Cortex of kidney (tissue), 1 donor: ENCODE measurements at places on chromosomes 2 and 18.

- no peak for DNase-seq
These were observed 13.8 kb downstream of the NEB start for GRCh38 chr2:151720521-151720920.

- DNase-seq: no peak
These were observed 134.8 kb upstream of the DOCK10 start for GRCh38 chr2:225177098-225177497.

GRCh38 chr2:100747996-100748615, 71.8 kb upstream of the NPAS2 start:
- no peak for DNase-seq

DNA sequence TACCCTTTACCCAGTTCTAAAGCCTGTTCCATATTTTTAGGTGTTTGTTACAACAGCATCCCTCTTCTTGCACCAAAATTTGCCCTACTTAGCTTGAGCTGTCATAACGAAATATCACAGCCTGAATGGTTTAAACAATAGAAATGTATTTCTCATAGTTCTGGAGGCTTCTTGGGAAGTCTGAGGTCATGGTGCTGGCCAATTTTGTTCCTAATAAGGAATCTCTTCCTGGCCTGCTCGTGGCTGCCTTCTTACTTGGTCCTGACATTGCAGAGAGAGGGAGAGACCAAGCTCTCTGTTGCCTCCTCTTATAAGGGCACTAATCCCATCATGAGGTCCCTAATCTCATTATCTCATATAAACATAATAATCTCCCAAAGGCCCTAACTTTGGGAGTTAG, 267.8 kb downstream of the PID1 start:
- DNase-seq: no peak

GRCh38 chr2:36963106-36963505, 3.2 kb downstream of the STRN start:
- DNase-seq: no peak

DNA sequence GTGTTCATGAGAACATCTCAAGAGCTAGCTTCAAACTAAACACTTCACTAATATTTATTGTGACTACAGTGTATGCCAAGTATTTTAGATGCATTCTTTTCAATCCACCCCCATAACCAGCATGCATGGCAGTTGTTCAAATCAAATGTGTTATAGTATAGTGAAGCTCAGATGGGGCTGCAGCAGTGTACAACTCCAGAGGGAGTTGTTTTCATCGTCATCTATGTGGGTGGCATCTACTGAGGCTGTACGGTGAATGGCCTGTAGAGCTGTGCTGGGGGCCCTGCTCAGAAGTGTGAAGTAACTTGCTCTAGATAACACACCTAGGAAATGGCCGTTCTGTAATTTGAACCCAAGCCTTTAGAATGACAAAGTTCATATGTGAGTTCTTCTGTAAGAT, 71.8 kb upstream of the LRATD1 start:
- no peak for DNase-seq

DNA sequence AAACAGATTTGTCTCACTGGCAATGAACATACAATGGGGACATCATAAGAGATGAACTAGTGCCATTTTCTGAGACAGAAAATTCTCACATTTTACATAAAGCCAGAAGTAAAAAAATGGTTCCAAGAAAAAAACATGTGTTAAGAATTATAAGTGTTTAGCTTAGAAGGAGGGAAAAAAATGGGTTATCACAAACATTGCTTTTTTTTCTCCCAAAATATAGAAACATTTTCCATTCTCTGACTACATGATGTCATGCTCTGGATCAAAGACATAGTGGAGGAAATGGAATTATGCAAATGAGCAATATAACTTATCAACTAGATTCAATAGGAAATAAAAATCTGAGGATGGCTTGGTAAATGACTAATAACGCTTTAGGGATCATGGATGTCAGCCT, 49.8 kb downstream of the SPATS2L start:
- DNase-seq: no peak

DNA sequence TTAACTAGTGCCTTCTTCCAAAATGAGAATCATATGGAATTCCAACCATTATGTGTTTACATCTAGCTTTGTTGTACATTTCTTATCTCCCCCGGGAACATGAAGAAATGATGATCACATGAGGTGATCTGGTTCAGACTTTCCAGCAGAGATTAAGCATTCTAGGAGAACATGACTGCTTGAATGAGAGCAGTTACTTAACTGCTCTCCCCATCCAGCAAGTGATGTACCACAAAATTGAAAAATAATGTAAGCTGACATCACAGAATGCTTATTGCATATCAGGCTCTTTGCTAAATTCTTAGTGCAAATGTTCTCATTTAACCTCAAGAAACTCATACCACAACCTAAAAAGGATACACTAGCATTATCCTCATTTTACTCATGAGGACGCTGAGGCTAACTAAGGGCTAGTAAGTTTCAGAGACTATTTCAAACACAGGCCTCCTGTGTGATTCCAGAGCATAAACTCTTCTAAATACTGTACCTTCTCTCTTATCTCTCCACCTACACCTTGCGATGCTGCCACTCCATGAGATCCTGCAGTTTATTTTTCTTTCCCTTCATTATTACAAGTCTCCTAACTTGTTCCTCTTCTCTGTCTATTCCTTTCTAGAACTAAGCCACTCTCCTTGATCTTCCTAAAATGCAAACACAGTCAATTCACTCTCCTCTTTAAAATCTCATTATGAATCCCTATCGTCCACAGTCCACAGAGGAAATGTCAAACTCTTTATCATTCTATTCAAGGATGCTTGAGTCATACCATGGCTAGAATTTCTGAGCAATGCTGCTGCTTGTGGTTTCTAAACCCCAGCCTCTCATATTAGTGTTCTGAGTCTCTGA, 1224.8 kb upstream of the ZEB2 start:
- DNase-seq: no peak

- DNase-seq: no peak
These were observed 53.3 kb upstream of the UPP2 start for GRCh38 chr2:158048327-158048726.

GRCh38 chr2:154713675-154714074, 15.2 kb downstream of the KCNJ3 start:
- no peak for DNase-seq

DNA sequence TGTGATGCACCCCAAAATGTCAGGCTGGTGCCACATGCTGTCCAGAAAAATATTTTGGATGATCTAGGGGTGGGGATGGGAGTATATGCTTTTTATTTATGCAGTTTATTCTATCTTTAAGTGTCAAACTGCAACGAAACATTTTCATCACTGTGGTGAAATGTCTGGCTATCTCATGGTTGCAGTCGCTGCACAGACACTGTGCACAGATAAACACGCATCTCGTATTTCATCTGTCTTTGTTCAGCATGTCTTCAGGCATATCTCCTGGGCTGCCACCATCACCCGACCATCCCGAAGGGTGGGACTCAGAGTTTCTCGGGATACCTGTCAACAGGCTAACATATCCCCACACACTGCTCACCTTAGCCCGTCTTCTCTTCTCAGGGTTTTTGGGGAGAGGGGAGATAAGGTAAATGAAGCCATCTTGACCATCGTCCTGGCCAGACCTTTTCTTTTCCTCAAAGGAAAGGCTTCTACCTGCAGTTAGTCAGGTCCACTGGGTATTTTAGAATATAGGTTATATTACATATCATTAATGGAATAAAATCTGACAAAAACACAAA, 80.7 kb upstream of the NABP1 start:
- DNase-seq: no peak

DNA sequence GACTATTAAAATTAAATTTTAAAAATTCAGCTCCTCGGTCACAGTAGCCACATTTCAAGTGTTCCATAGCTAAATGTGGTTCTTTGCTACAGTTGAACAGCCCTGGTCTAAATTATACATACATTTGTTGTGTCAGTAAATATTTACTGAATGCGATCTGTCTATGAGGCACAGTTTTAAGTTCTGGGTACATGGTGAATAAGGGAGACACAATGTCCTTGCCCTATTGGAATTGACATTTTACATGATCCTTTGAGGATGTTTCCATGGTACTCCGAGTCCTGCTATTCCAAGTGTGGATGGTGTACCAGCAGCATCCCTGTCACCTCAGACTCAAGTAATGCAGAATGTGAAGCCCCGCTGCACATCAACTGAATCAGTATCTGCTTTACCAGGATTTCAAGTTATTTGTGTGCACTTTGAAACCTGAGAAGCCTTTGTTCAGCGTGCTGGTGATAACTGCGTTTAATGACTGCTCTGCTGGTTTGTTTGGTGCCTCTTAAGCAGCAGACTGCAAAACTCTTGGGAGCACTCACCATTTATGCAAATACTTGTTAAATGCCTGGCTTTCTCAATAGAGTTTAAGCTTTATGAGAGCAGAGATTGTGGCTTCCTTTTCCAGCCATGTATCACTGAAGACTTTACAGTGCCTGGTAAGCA, 1.5 kb downstream of the GALNT1 start:
- no peak for DNase-seq

DNA sequence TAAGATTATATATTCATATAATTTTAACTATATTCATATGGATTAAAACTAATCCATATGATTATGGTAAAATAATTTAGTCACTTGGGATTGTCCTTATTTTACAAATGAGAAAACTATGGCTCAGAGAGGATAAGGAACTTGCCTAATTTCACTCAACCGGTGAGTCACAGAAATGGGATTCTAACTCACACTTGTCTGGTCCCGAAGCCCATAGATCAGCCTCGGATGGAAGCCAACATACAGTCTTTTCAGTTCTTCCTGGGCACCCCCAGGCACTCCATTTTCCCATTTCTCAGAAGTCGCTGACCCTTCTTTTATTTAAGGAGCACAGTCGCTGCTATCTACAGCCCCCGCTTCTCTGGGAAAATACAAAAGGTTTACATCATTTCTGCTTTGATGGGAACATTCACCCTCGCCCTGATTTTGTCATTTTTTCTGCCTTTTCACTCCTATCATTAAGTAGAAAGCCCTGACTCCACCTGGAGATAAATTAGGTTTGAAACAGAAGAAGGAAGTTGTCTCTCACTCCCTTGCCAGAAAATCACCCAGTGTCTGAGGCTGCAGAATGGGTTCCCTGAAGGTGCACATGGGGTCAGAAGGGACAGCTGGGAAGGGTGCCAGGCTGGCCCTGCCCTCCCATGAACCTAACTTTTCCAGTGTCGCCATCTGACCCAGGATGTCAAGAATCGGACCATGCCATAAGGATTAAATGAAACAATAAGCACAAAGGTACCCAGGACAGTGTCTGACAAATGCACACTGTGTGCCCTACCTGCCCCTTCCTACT, 36.6 kb downstream of the CYP1B1 start:
- DNase-seq: no peak

DNA sequence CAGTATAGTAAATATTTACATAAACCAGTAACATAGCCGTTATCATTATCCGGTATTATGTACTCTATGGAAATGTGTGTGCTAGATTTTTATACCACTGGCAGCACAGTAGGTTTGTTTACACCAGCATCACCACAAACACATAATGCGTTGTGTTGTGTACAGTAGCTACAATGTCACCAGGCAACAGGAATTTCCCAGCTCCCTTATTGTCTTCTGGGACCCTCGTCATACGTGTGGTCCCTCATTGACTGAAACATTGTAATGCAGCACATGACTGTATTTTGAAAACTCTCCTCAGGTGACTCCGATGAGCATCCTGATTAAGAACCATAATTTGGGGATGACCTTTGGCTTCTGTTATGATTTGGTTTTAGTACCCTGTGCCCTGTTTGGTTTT, 31.3 kb downstream of the EHD3 start:
- DNase-seq: no peak

GRCh38 chr2:119464981-119465380, 33.3 kb downstream of the TMEM37 start:
- no peak for DNase-seq
